ENCODE measurements at places on chromosomes 5 and 9.

DNA sequence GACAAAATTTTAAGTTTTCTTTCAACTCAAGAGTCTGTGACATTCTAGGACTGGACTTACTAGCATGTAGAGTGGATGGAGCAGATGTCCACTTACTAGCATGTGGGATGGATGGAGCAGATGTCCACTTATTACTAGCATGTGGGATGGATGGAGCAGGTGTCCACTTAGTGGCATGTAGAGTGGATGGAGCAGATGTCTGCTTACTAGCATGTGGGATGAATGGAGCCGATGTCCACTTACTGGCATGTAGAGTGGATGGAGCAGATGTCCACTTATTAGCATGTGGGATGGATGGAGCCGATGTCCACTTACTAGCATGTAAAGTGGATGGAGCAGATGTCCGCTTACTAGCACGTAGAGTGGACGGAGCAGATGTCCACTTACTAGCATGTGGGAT is 2.4 kb downstream of the SLC36A1 start:
- H3K4me3 ChIP-seq, result no peak overlapping the region
- DNase-seq, result no peak
- peaks cover 12% of the 10 kb centered on the region for H3K4me1 ChIP-seq
- no peaks in the 10 kb centered on the region for H3K27me3 ChIP-seq
- no peaks in the 10 kb centered on the region for H3K36me3 ChIP-seq

DNA sequence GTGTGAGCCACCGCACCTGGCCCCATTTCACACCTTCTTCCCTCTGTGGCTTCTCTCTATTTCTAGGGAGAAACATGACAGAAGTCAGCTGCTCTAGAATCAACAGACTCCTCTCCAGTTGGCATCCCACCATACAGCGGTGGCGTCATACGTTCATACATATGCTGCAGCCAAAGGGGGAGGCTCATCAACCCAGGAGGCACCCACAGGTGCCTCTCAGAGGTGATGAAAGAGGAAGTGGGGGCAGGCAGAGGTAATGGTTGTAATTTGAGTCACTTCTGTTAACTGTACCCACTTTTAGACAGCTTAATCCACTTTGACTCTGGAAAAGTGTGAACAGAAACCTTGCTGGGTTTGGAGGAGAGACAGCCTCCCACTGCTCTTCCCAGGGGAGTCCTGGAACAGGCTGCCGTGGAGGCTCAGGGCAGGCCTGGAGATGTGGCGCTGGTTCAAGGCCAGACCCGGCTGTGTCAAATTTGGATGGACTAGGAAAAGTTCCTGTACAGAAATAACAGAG is 47.3 kb upstream of the SUB1 start:
- H3K27ac ChIP-seq, result no peak overlapping the region
- H3K4me3 ChIP-seq, result no peak overlapping the region
- no peak for DNase-seq
- H3K4me1 ChIP-seq, result no peaks in the 10 kb centered on the region

- no peak overlapping the region for H3K27ac ChIP-seq
- H3K36me3 ChIP-seq, result no peaks in the 10 kb centered on the region
- no peak overlapping the region for H3K4me3 ChIP-seq
- no peak for DNase-seq
- no peaks in the 10 kb centered on the region for H3K4me1 ChIP-seq
These were observed 37.4 kb upstream of the RUSC2 start for GRCh38 chr9:35452481-35452880.

DNA sequence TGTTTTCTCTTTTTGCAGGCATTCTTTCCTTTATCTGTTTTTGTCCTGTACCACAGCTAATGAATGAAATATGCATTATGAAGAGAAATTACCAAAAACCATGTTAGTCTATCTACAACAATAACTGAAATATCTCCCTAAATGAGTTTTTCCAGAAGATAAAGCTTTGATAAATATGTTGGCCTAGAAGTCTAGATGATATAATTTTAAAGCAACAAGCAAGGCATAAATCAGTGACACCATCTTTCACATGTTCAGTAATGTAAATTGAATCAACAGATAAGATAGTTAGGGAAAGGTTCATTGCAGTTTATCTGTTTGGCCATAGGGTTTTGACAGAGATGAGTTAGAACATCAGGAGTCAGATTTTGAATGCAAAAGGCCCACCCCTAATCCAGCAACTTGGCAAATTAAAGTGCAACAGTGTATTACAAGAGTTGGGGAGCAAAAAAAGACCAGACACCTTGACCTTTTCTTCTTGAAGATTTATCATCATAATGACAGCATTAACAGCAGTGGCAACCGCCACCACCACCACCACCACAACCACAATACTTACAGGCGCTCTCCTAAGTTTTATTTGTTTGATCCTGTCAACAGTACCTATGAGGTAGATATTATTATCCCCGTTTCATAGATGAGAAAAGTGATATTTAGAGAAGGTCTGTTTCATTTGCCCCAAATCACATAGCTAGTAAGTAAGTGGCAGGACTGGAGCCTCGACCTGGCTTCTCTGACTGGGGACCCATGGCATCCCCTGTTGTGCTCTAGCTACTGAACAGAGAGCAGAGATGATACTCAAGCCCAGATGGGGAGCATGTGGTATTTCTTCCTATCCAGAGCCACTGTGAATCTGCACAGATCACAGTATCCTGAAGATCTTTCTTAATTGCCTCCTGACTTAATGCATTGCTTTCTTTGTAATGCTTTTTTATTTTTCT is 122.8 kb upstream of the DHFR start:
- no peaks in the 10 kb centered on the region for H3K27me3 ChIP-seq
- peaks cover 21% of the 10 kb centered on the region for H3K36me3 ChIP-seq
- H3K27ac ChIP-seq, result no peak overlapping the region
- H3K4me1 ChIP-seq, result no peaks in the 10 kb centered on the region
- no peak for DNase-seq
- H3K4me3 ChIP-seq, result no peak overlapping the region

GRCh38 chr5:178396796-178397720 is 164.5 kb upstream of the PHYKPL start:
- H3K27ac ChIP-seq, result no peak overlapping the region
- no peaks in the 10 kb centered on the region for H3K4me1 ChIP-seq
- no peaks in the 10 kb centered on the region for H3K27me3 ChIP-seq
- H3K4me3 ChIP-seq, result no peak overlapping the region

- H3K27ac ChIP-seq, result no peak overlapping the region
- no peaks in the 10 kb centered on the region for H3K36me3 ChIP-seq
- H3K4me3 ChIP-seq, result no peak overlapping the region
- H3K27me3 ChIP-seq, result no peaks in the 10 kb centered on the region
- H3K4me1 ChIP-seq, result peaks cover 27% of the 10 kb centered on the region
These were observed 8.4 kb upstream of the IRX2 start for GRCh38 chr5:2759696-2760461.

DNA sequence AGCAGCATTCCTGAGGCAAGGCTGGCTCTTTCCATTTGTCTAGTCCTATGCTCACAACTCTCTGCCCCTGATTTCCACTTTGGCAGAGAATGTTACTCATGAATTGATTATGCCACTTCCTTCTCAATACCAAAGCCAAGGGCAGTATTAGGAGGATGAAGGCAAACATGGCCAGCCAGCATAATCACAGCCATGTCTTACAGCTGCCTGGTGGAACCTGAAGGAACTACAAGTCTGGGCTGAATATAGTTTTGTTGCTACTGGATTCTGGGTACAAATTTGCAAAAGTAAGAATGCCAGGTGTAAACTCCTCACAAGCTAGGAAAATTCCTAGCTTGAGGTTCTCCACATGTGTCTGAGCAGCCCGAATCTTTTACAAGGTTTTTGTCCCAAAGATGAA is 4.2 kb downstream of the SIL1 start:
- no peak overlapping the region for H3K4me3 ChIP-seq
- DNase-seq, result no peak
- H3K4me1 ChIP-seq, result peaks cover 16% of the 10 kb centered on the region
